ENCODE measurements at places on chromosomes 1 and 21.

- DNase-seq: no peak
These were observed 290.4 kb downstream of the KCNT2 start for GRCh38 chr1:196317535-196318522.

DNA sequence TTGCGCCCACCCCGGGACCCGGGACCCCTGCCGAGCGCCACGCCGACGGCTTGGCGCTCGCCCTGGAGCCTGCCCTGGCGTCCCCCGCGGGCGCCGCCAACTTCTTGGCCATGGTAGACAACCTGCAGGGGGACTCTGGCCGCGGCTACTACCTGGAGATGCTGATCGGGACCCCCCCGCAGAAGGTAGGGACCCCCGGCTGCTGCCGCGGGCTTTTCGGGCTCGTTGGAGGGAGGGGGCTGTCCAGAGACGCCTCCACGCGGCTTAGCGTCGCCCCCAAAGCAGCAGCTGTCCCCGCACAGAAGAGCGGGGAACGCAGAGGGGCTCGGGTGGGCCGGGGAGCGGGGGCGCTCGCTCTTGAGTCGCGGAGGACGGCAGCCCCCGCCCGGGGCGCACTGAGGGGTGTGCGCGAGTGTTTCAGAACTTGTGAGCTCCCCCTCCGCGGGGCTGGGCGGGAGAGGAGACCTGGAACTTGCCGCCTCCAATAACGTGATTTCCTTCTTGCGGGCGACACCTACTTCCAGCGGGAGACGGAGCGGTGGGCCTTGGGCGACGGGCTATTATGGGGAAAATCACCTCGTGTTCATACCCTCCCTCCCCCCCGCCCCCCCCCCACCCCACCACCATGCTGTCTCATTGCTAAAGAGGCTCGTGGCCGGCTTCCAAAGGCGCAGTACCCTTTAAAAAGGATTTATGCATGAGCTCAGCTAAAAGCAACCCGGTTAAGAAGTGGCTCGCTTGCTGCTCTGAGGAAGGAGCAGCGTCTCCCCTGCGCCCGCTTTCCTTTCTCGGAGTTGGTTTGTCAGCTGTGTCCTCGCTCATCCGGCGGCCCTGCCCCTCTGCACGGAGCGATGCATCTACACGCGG is 664 bp downstream of the BACE2 start:
- DNase-seq: no peak

DNA sequence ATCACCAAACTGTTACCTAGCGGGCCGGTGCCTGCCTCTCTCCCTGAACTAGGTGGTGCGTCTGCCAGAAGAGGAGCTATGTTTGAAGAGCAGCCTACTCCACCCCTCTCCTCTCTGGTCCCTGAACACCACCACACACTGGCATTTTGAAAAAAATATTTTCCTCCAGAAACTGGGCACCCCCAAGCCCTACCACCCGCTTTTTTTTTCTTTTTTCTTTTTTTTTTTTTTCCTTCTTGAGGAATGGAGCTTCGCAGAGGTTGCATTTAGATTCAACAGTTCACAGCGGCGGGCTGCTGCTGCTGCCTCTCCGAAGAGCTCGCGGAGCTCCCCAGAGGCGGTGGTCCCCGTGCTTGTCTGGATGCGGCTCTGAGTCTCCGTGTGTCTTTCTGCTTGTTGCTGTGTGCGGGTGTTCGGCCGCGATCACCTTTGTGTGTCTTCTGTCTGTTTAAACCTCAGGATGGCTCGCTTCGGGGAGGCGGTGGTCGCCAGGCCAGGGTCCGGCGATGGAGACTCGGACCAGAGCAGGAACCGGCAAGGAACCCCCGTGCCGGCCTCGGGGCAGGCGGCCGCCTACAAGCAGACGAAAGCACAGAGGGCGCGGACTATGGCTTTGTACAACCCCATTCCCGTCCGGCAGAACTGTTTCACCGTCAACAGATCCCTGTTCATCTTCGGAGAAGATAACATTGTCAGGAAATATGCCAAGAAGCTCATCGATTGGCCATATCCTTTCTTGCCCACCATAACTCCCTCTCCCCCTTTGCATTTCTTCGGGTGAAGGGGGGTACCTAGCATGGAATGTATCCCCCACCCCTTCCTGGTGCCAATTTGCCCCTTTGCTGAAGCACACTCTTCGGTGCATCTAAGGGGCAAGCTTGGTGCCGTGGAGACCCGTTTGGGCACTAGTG is at the start of gene CACNA1E:
Gene CACNA1E (plus strand): TSS at position 233 of the 911 bp plus-strand sequence. CDS start 228 bp downstream, at position 461.
- DNase-seq: no peak

GRCh38 chr1:227403535-227403934 is 85.2 kb upstream of the CDC42BPA start:
- no peak for DNase-seq

DNA sequence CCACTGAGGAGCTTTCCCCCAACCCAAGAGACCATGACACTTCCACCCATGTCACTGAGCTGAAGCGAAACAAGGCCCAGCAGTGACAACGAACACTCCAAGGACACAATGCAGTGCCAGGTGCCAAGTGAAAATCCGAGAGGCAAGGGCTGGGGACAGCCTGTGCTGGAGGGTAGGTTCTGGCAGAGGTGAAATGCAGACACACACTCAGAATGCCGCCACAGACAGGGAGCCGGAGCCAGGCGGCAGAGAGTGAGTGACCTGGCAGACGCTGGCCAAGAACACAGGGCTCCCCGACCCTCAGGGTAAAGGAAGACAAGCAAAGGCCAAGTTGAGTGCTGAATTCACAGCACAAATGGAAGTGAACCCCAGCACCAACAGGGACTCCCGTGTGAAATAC is 78.9 kb downstream of the CD46 start:
- DNase-seq: no peak

GRCh38 chr1:51569284-51570062 is 47.4 kb upstream of the OSBPL9 start:
- no peak for DNase-seq

DNA sequence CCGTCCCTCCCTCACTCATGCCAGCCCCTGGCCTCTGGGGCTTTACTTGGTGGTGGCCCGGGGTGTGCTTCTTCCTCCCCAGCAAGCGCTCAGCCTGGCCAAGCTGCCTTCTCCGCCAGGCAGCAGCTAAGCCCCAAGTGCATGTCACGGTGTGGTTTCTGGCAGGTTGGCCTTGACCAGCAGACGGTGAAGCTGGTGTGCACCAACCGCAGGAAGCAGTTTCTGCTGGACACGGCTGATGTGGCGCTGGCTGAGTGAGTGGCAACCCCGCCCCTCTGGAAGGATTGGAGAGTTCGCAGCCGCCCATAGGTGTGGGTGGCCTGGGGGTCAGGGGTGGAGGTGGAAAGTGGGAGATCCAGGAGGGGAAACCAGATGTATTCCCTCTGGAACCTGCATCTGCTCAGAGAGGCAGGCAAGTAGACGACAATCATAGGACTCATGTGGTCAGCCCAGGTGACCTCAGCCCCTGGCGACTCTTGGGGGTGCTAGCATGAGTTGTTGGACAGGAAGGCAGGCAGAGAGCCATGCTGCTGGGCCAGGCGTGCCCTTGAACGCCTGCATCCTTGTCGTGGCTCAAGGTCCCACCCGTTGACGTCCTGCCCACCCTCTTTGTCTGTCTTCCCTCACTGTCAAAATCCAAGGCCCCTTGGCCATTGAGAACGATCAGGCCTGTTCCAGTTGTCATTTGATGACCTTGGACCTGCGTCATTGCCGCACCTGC is 7.0 kb upstream of the SLC25A34 start:
- DNase-seq: no peak

DNA sequence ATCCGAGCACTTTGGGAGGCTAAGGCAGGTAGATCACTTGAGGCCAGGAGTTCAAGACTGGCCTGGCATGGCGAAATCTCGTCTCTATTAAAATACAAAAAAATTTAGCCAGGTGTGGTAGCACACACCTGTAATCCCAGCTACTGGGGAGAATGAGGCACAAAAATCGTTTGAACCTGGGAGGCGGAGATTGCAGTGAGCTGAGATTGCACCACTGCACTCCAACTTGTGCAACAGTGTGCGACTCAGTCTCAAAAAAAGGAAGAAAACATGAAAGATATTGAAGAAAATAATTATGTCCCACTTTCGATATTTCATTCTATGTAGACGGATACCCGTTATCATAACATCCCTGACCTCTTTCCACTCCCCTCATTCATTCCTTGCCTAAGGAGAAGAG is 19.2 kb downstream of the TUT4 start:
- no peak for DNase-seq

DNA sequence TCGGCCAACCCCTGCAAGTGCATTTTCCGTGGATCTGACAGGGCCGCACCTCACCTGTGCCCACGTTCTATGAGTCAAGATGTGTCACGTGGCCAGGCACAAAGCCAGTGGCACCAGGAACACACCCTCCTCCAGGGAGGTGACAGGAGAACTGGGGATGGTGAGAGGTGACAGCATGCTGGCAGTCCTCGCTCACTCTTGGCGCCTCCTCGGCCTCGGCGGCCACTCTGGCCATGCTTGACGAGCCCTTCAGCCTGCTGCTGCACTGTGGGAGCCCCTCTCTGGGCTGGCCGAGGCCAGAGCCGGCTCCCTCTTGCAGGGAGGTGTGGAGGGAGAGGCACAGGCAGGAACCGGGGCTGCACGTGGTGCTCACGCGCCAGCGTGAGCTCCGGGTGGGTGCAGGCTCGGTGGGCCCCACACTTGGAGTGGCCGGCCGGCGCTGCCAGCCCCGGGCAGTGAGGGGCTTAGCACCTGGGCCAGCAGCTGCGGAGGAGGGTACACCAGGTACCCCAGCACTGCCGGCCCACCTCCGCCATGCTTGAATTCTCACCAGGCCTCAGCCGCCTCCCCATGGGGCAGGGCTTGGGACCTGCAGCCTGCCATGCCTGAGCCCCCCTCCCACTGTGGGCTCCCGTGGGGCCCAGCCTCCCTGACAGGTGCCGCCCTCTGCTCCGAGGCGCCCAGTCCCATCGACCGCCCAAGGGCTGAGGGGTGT is 11.6 kb upstream of the TTC34 start:
- no peak for DNase-seq

- DNase-seq: no peak
These were observed at the start of gene GPR153 for GRCh38 chr1:6260961-6261614. Gene GPR153, minus strand, starts transcription at chr1:6261098. Its CDS starts 6,193 bp downstream, at chr1:6254905.

DNA sequence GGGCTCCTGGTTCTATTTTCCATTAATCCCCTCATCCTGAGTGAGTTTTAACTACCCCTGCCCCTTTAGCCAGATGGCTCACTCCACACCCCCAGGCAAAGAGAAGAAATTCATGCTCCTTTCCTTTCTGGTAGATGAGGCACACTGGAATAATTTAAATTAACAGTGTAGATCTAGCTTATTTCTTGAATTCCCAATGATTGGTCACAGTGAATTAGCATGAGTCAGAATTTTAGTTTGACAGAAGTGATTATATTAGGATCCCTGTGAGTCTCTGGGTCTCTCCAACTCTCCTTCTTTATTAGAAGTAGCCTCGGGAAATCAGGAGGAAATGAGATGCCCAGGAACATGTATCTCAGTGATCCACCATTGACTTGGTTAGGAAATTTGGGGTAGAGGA is 103.1 kb upstream of the KAZN start:
- no peak for DNase-seq

GRCh38 chr1:9438431-9439073 is 100.7 kb upstream of the SLC25A33 start:
- DNase-seq: no peak

- DNase-seq: no peak
These were observed 5.7 kb upstream of the PLPP3 start for GRCh38 chr1:56584910-56585528.

- DNase-seq: no peak
These were observed 156.6 kb downstream of the AK5 start for GRCh38 chr1:77438236-77438913.

- no peak for DNase-seq
These were observed 169.9 kb downstream of the BRINP2 start for GRCh38 chr1:177340601-177341067.

GRCh38 chr21:14869984-14870852 is 194.6 kb downstream of the NRIP1 start:
- DNase-seq: no peak

DNA sequence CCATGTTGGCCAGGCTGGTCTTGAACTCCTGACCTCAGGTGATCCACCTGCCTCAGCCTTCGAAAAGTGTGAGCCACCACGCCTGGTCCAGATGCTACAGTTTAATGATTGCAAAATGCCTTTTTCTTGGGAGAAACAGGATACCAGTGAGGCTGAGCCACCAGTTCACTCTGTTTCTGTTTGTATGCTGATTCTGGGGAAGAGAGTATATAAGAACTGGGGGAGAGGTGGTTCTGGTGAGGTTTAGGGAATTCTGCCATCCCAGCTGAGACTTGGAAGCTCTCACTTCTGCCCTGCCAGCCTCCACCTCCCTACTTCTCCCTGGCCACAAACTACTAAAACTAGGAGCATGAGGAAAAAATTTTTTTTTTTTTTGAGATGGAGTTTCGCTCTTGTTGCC is 8.1 kb upstream of the PMF1 start:
- no peak for DNase-seq

DNA sequence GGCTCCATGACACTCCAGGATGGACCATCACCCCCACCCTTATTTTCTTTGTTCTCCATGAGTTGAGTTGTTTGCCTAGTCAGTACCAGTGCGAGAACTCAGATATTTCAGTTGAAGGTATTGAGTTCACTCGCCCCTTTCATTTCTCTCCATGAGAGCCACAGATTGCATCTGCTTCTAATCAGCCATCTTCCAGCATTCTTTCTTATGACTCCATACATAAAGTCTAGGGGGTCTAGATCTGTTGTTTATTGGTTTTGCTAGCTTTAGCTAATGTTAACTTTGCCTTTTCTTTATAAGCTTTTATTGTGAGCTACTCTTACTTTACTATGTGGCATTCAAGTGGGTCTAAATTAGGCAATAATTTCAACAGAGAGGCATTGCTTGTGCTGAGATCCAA is 71.6 kb upstream of the PDC start:
- no peak for DNase-seq

- DNase-seq: no peak
These were observed 11.9 kb downstream of the TRIM11 start for GRCh38 chr1:228394571-228395394.

- no peak for DNase-seq
These were observed 142.3 kb upstream of the SAMSN1 start for GRCh38 chr21:14688412-14688811.

- DNase-seq: no peak
These were observed 14.1 kb downstream of the ENTREP3 start for GRCh38 chr1:155241069-155241679.

DNA sequence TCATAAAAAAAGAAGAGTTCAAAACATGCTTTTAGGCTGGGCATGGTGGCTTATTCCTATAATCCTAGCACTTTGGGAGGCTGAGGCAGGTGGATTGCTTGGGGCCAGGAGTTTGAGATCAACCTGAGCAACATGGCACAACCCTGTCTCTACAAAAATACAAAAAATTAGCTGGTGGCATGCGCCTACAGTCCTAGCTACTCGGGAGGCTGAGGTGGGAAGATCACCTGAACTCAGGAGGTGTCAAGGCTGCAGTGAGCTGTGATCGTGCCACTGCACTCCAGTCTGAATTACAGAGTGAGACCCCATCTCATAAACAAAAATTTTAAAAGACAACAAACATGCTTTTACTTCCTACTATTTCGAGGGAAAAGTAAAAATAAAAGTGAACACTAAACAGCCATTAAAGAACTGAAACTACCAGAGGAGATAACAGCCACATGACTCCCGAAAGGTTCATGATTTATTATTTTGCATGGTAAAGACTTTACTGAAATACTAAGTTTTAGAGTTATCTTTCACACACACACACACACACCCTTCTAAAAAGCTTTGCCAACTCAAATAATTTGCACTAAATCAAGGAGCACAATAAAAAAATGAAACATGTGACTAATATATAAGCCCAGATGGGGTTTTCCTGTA is 48.1 kb downstream of the USP1 start:
- DNase-seq: no peak

- DNase-seq: no peak
These were observed 6.5 kb upstream of the RGS16 start for GRCh38 chr1:182610606-182611194.

- no peak for DNase-seq
These were observed 37.2 kb downstream of the OR6Y1 start for GRCh38 chr1:158516966-158517365.
